NCI-H1105 treated with DMSO at 0.1 percent for 48 hours (cell line): ENCODE measurements at places on chromosomes 6 and 20.
A peak's percentile ranks its signal among the peaks of the same experiment; 100 is the strongest.

DNA sequence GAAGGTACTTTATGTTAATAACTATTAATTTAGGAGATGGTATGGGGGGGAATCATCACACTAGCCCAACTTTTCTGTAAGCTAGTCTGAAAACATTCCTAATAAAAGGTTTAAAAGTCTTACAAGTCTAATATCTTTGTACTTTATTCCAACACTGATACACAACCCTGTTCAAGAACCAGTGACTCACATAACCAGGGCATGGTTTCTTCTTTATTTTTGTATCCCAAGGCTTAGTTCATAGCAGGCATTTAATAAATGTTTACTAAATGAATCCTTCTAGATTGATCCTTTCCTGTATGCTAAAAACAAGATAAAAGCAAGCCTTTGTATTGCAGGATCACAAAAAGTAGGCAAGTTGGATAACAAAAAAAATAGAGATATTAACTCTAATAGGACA lies 9.7 kb downstream of the PNISR start:
- DNase-seq = no peak

DNA sequence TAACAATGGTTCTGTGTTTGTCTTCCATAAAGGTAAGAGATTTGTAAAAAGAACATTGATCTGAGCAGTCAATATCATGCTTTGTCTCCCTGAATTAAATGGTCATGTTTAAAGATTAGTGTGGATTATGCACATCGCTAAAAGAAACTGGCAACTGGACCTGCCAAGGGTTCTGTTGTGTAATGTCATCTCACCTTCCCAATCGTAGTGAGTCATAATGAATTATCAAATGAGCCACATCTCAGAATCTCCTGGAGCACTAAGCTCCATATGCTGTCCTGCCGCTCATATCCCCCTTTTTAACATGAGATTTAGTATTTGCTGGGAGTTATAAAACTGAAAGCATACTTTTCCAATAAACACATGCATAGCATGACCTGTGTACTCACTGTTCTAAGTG lies 187.0 kb upstream of the OPRM1 start:
- DNase-seq = no peak

DNA sequence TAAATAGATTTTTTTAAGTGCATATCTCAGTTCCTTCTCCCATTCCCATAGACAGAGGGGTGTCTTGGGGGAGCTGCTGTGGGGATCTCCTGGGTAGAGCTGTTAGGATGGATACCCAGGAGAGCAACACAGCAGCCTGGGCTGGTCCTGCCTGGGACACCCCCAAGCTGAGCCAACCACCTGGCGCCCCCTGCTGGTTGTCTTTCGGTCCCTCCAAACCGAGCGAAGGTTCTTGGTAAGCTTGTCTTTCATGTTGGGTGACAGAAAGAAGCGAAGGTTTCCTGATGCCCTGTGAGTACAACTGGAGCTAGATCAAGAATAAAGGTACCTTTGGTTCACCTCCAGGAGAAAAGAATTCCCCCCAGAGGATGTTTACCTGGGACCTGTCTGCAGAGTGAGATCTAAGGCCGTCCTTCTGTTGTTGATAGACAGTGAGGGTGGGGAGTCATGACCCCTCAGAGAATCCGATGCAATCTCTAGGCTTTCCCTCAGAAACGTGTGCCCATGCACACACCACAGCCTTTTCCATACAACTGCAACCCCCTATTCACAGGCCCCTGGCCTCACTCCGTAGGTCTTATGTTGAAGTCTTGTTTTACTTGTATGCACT lies 50.8 kb downstream of the SNX9 start:
- peak; percentile 65 for DNase-seq

DNA sequence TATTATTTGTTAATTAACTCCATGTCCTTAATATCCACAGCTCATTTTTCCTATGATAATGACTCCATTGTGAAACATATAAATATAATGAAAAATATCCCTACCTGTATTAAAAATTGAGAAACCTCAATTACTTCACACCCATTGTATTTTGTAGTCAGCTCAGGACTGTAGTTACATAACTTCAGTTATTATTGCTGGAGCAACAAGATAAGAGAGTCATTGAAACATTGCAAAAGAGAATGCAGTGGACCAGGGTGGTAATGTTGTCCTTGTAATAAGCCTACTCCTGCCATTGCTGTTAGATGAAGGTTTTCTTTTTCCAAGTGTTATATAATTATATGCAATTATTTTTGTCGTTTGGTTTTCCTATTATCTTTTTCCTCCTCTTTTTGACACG lies 184.4 kb downstream of the PRL start:
- DNase-seq = no peak

- no peak for DNase-seq
Observed at GRCh38 chr20:57448764-57449354, 57.7 kb downstream of the RBM38 start.

GRCh38 chr6:37620519-37620918 lies 77.2 kb downstream of the MDGA1 start:
- no peak for DNase-seq

GRCh38 chr6:107102414-107102805 lies 12.9 kb downstream of the BEND3 start:
- no peak for DNase-seq
